Right cardiac atrium (tissue), 5 donors: ENCODE measurements at places on chromosomes 4 and X.

DNA sequence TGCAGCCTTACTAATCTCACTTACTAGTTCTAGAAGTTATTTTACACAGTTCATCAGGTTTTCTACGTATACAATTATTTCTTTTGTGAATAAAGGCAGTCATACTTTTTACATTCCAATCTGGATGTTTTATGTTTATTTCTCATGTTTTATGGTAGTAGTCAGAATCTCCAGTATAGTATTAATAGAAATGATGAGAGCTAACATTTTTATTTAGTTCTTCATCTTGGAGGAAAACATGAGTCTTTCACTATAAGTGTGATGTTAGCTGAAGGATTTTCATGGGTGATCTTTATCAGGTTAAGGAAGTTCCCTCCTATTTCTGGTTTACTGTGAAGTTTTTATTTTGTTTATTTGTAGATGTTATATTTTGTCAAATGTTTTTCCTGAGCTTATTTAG, 256.1 kb upstream of the GIMD1 start:
- no peak for DNase-seq

DNA sequence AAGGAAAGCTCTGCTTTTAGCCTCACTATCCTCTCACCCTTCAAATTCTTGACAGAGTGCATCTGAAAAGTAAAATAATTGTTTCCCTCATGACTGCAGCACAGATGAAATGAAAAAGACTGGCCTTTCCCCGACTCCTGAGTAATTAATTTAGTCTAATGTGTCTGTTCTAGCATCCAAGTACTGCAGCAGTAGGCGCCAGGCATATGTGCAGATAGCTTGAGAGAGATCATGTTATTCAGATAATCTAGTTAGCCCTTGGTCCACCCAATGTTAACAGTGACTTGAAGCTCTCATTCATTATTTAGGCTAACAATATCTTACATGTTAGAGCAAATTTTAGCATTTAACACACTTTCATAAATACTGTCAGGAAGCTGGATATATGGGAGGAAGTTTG, 54.0 kb downstream of the MAP9 start:
- no peak for DNase-seq

- no peak for DNase-seq
Observed at GRCh38 chr4:152385551-152385950, 150.3 kb downstream of the FBXW7 start.

DNA sequence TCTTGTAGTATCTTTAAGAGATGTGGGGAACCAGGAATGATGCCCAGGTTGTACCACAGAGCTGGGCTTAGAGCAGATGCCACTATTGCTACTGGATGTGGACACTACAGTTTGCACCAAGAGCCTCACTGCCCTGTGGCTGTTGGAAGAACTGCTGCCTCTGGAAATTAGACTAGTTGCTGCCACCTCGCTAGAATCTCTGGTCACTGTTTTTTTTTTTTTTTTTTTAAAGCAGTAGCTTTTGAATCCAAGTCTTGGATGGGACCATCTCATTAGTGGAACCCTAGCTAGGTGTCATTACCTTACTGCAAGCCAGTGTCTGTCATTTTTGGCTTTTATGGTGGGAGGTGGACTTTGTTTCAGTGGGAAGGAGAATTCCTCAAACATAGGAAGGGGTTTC, 105.5 kb downstream of the ARHGAP10 start:
- DNase-seq = no peak

- DNase-seq = no peak
Observed at GRCh38 chrX:12777670-12778069, 13.5 kb upstream of the PRPS2 start.

- DNase-seq = no peak
Observed at GRCh38 chr4:141469392-141469791, 167.0 kb upstream of the IL15 start.

DNA sequence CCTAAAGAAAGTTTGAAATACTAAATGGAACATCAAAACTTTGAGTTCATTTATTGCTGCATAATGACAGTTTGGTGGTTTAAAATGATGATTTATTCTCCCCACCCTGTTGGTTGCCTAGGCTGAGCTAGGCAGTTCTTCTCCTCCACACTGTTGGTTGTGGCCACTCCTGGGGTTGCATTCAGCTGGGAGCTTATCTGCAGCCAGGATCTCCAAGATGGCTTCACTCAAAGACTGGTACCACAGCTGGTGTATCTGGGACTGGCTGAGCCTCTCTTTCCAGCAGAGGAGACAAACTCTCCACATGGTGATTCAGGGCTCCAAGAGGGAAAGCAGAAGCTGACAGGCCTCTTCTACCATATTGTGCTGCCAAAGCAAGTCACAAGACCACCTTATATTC, 33.1 kb downstream of the MSL3 start:
- no peak for DNase-seq

DNA sequence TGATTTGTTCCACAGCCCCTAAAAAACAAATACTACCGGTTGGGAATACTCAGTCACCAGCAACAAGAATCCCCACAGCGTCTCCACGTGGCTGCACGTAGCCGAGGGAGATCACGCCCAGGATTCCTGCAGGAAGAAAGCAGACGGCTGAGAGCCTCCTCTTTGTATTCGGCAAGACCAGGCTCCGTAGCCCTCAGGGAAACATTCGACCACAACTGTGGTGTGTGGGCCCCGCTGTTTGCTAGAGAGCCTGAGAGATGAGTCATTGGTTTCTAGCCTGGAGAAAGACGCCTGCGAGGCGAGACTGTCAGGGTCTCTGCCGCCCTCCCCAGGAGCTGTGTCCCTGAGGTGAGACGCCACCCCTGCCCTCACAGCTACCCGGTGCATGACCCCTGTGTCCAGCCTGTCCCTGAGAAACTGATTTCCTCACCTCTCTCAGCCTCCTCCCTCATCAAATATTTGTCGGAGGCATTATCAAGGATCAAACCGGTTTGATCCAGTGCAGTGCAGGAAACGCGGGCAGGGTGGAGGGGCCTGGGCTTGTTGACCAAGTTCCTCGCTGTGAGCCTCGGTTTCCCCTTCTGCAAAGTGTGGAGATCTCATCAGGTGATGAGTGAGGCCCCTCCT, 4.7 kb upstream of the S100P start:
- peak; percentile 62 for DNase-seq

GRCh38 chr4:137238456-137239162, 293.7 kb downstream of the PCDH18 start:
- no peak for DNase-seq

DNA sequence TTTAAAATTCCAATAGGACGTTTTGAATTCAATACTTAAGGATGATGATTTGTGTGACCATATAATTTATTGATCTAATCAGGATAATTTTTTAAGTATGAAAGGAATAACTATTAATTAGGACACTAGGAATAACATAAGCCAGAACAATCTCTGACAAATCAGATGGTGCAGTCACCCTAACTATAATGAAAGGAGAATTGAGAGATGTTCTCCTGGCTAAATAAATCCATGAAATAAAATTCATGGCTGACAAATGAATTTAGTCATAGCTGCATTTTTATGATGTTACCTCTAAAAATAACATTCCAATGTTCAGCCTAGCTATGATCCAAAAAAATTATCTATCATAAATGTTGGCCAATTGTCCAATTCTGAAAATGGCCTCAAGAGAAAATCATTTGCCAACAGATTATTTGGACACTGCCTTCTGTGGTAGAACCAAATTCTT, 190.6 kb upstream of the NEIL3 start:
- DNase-seq = no peak

DNA sequence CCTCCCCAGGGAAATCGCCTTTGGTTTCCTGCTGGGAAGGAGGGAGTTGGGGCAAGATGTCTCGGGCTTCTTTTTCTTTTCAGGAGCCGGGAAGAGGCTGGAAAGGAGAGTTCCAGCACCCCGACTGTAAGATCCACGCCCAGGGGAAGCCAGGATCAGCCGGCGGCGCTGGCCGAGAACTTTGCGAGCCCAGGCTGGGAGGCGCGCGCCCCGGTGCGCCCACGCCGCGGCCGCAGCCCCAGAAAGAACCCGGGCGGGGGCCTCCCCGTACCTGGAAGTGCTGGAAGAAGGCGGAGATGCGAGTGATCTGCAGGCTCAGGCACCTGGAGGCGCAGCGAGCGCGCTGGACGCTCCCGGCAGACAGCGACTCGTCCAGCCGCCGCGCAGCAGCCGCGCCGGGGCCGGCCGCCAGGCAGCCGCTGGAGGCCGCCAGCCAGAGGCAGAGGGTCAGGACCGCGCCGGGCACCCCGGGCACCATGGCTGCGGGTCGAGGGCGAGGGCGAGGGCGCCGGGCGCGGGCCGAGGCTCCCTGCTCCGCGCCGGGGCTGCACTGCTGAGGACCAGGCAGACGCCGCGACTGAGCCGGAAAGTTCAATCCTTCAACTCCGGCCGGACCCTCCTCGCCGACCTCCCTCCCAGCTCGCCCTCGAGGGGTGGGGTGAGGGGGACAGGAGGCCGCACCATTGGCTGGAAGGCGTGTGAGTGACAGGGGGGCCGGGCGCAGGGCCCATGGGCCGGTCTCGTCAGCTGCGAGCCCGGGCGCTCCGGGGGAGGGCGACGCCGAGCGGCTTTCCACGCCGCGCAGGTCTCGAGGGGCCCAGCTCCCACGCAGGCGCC, at the start of gene ANOS1:
Gene ANOS1, minus strand, starts transcription at position 579 of the 837 bp plus-strand sequence. Its CDS starts 101 bp downstream, at position 478.
- peak; percentile 89 for DNase-seq

- no peak for DNase-seq
Observed at GRCh38 chr4:23878912-23879732, 10.7 kb downstream of the PPARGC1A start.

DNA sequence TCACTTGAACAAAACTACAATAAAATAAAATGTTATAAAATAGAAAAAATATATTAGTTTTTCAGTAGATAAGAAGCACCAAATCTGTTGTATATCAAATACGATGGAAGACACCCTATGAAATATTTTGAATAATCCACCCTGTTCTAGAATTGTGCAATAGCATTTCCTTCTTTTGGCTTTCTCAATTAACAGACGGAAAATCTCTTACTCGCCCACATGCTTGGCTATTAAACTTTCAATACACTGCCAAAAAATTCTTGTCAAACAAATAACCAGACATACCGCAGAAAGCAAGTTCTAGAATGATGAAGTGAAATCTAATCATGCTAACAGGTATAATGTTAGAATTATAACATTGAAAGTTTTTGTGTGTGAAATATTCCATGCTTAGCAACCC, 671.6 kb upstream of the SLIT2 start:
- no peak for DNase-seq

DNA sequence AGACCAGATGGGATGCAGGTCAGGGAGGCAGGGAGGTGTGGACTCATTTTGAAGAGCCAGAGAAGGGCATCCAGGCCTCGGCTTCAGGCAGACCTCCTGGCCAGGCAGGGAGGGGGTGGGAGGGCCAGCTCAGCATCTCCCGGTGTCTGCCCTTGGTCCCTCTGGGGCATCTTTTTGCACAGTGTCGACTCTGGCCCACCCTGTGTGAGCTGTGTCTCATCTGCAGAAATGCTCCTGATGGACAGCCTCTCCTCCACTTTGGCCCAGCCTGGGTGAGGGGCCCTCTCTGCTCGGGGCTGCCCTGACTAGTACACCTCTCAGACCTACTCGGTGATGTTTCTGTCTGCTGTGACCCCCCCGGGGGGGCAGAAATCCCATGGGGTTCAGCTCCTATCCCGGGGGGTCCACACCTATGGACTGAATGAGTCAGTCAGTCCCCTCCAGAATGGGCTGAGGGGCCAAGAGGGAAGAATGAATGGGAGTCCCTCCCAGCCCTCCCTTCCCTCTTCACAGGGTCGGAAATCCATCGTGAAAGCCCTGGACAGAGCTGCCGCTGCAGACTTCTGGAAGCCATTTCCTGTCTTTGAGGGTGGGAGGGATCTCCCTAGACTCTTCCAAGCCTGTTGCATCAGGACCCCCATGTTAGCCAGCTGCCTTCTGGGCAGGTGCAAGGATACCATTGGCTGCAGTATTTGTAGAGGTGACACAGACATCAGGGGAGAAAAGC, 196.7 kb upstream of the PSAPL1 start:
- no peak for DNase-seq
